RKO (cell line): ENCODE measurements at places on chromosomes 12 and 14.

DNA sequence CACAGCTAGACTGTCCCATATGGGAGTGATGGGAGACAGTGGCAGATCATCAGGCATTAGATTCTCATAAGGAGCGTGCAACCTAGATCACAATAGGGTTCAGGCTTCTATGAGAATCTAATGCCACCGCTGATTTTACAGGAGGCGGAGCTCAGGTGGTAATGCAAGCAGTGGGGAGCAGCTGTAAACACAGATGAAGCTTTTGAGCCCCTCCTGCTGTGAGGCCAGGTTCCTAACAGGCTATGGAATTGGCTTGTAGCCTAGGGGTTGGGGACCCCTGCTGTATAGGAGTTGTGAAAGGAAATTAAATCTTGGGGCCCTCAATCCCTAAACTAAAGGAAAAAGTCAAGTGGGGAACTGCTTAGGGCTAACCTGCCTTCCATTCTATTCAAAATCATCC, 29.6 kb downstream of the ADIPOR2 start:
- DNase-seq, result no peak

- no peak for DNase-seq
These were observed 2.5 kb downstream of the TMEM253 start for GRCh38 chr14:21103411-21103709.

DNA sequence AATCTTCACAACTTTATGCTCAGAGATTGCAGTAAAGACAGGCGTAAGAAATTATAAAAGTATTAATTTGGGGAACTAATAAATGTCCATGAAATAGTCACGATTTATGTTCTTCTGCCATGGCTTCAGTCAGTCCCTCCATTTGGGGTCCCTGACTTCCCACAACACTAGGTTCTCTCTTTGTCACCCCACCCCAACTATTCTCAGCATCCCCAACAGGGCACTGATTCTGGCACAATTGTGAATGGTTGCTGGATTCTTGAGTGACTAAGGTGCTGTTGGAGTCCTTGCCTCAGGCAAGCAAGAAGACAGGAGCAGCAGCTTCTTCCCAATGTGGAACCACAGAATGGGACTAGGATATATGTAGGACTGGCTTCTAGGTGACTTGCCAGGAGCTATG, 15.3 kb downstream of the KRT76 start:
- no peak for DNase-seq

DNA sequence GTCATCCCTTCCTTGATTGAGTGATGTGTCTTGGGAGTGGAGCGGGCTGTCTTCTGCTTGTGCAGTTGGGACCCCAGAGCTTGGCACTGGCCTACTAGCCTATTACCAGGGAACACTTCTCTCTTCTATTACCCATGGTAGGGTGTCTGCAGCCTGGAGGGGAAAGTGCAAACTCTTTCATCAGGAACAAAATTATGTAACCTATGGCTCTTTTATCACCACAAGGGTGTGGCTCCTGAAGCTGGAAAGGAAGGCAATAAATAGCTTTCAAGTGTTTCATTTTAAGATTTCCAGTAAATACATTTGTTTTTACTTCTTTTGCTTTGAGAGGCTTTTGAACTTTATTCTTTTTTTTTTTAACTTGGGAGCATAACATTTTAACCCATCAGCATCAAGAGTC, 349.7 kb upstream of the FAR2 start:
- no peak for DNase-seq

GRCh38 chr12:71688961-71689570, 3.2 kb downstream of the TMEM19 start:
- DNase-seq, result no peak

GRCh38 chr12:30106204-30106965, 322.6 kb upstream of the TMTC1 start:
- DNase-seq, result no peak

- DNase-seq, result no peak
These were observed 962 bp upstream of the KERA start for GRCh38 chr12:91058786-91059185.

DNA sequence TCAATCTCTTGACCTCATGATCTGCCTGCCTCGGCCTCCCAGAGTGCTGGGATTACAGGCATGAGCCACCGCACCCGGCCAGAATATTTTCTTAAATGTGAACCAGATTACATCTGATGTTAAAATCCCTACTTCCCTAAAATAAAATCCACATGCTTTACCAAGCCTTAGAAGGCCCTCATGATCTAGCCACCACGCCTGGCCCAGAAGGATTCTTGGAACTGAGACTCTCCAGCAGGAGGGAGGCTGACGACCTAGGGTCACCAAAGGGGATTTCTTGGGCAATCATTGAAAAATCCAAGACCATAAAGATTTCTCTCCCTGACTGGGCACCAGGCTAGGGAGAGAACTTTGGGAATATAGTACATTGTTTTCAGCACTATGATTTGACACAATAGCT, 25.2 kb upstream of the RASSF3 start:
- DNase-seq, result no peak

DNA sequence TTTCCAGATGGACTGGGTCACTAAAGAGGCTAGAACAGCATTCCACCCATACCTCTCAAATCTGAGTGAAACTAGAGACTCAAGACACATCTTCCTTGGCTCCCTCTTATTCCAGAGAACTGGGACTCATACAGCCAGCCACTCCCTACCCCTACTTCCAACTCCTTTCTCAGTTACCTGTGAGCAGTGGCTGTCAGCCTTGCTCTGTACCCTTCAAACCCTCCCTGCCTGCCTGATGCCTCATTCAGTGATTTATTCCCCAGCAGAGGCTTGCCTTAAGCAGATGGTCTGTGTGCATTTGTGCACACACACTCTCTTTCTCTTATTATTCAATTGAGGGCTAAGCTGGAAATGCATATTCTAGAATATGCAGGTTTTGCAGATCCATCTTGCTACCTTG, 14.6 kb downstream of the GPR84 start:
- DNase-seq, result no peak

- DNase-seq, result peak; percentile 76
These were observed 65.5 kb downstream of the SVOP start for GRCh38 chr12:108955225-108955835.
